ENCODE measurements at places on chromosomes 1 and 21. TPM values are rescaled to one million over a fixed set of nuclear protein-coding genes. Genes with fewer than 3 reads are reported as not detected.
A peak's percentile ranks its signal among the peaks of the same experiment; 100 is the strongest.

The SPTA1 gene
- not detected for total RNA-seq

The RUNX3 gene
- total RNA-seq = 1.6 TPM

The C1QA gene
- total RNA-seq = 10.4 TPM

The AGBL4 gene
- not detected for total RNA-seq

The ZBTB18 gene
- 3.1 TPM for total RNA-seq

The RBM11 gene
- 2.1 TPM for total RNA-seq

The NBPF10 gene
- 3.6 TPM for total RNA-seq

The KRTAP23-1 gene
- not detected for total RNA-seq

The DNAH14 gene
- total RNA-seq = 5.9 TPM

The ACTA1 gene
- 1.3 TPM for total RNA-seq

The LCE2A gene
- total RNA-seq = not detected

The IFI44 gene
- total RNA-seq = 10.7 TPM

The CA6 gene
- not detected for total RNA-seq

The CNR2 gene
- 0.12 TPM for total RNA-seq

GRCh38 chr1:46005594-46005993 is 126.8 kb downstream of the PIK3R3 start:
- ATAC-seq = no peak

- peak; percentile 64 for ATAC-seq
Observed at GRCh38 chr1:114979278-114979891, 50.2 kb upstream of the TSHB start.

DNA sequence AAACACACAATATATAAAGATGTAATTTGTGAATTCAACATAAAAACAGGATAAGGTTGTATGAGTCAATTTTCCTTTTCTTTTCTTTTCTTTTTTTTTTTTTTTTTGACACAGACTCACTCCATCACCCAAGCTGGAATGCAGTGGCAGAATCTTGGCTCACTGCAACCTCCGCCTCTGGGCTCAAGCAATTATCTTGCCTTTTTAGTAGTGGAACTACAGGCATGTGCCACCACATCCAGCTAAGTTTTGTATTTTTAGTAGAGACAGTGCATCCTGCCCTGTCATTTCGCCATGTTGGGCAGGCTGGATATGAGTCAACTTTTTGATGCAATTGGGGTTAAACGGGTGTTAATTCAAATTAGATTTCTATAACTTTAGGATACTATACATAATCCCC is 10.3 kb upstream of the SPRR2B start:
- ATAC-seq = peak; percentile 74

DNA sequence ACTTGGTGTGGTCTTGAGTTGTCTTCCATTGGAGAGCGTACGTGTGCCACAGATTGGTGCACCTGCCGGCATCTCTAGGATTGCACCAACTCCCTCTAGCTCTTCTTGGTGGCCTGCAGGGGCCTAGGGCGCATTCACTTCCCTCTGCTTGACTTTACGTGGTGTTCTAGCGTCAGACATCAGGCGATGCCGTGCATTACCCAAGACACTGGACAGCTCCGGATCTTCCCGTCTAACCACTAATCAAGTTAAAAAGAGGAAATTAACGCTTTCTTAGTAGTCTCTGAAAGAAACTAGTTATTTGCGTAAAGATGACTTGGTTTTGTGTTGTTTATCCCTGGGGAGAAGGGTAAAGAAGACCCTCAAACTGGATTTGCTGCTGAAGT is 510 bp upstream of the IL10RB start:
- peak; percentile 55 for ATAC-seq

GRCh38 chr1:203858055-203858454 is 3.3 kb upstream of the SNRPE start:
- no peak for ATAC-seq

- peak; percentile 69 for ATAC-seq
Observed at GRCh38 chr1:213876531-213876930, 111.2 kb upstream of the PROX1 start.

GRCh38 chr1:47433477-47434050 is 4.3 kb upstream of the FOXD2 start:
- ATAC-seq = no peak

DNA sequence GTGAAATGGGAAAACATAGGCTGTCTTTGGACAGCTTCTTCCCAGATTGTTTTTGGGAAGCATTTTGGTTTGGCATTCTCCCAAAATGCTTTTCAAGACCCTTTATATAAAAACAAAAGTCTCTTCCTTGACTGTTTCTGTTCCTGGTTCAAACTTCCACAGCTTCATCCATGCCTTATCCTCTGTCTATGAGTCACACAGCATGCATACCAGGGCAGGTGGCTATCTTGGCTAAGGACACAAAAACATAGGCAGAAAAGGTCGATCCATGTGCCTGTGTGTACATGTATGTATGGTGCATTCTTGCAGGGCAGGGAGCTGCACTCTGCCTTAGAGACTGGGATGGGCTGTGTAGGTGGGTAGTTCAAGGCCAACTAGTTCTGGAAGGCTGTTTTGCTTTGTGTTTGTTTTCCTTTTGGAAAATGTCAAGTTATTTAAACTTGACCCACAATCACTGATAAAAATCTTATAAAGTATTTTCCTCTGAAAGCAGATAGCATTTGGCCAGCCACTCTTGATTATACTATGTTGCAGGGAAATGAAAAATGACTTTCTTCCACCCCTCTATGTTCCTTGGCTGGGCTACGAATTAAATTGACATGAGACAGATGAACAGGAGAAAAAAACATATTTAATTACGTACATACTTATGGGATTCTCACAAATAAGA is 437.0 kb downstream of the SIPA1L2 start:
- peak; percentile 89 for ATAC-seq

DNA sequence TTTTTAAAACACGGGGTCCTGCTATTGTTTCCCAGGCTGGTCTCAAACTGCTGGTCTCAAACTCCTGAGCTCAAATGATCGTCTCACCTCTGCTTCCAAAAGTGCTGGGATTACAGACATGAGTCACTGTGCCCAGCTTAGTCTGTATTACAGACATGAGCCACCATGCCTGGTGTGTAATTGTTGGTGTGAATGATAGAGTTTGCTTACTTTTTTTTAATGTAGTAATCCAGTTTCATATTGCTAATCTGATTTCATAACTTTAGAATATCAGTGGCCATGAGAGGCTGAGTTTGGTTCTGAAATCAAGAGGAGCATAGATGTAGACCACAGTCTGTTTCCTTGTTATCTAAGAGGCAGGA is 3.4 kb downstream of the EPB41 start:
- peak; percentile 41 for ATAC-seq

DNA sequence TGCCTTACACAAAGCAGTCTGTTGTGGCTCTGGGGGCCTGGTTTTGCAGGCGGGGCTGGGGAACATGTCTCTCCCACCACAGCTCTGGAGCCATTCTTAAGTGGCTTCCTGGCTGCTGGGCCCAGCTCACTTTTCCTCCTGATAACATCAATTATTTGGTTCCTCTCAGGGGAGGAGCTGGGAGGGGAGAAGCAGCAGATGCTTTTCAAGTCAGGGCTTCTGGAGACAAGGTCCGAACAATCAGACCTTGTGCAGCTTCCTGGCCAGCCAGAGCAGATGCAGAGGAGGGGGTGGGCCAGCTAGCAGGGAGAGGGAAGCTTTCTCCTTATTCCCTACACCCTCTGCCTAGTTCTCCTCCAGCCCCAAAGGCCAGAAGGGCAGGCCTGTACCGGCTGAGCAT is 3.7 kb upstream of the PAQR6 start:
- no peak for ATAC-seq

DNA sequence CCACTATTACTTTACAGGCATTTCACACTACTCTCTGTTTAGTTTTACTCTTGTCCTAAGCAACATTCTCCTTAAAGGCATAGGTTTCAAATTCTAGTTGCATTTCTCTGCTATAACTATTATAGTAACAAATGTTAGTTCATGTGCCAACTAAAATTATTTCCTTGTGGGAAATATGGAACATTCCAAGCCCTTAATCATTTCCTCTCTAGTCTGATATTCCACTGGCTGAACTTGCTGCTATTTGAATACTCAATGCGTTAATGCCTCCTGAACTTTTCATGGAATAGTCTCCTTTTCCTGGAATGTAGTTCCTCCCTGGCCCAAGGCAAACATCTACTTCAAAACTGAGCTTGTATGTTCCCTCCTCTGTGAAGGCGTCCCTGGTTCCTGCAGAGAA is 19.3 kb upstream of the TBX19 start:
- ATAC-seq = no peak

DNA sequence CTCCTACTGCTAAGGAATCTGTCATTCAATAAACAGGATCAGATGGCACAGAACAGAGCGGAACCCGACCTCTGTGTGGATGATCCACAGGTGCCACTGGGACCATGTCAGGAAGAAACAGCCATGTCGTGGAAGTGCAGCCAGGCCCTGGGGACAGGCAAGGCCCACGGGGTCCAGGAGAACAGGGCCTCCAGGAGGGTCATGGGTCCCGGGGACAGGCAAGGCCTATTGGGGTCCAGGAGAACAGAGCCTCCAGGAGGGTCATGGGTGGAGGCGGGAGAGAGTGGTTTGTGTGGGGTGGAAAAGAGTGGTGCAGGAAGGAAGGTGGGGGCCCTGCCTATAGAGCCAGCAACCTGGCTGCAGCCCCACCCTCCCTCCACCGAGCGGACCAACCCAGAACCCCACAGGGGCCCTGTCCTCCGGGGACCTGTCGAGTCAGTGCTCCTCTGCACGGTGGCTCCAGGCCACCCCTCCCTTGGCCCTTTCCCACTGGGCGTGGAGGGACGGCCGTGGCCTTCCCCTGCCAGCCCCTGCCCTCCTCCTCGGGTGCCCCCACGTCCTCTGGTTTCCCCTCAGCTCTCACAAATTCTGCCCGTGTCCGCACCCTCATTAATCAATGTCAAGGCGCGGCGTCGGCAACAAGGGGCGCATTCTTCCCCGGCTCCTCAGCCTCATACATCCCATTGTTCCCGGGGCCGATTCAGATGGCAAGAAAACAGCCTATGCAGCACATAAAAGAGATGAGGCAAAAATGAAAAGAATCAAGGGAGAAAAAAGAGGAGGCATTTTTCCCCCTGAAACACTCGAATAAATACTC is 146.4 kb downstream of the PRDM16 start:
- no peak for ATAC-seq

DNA sequence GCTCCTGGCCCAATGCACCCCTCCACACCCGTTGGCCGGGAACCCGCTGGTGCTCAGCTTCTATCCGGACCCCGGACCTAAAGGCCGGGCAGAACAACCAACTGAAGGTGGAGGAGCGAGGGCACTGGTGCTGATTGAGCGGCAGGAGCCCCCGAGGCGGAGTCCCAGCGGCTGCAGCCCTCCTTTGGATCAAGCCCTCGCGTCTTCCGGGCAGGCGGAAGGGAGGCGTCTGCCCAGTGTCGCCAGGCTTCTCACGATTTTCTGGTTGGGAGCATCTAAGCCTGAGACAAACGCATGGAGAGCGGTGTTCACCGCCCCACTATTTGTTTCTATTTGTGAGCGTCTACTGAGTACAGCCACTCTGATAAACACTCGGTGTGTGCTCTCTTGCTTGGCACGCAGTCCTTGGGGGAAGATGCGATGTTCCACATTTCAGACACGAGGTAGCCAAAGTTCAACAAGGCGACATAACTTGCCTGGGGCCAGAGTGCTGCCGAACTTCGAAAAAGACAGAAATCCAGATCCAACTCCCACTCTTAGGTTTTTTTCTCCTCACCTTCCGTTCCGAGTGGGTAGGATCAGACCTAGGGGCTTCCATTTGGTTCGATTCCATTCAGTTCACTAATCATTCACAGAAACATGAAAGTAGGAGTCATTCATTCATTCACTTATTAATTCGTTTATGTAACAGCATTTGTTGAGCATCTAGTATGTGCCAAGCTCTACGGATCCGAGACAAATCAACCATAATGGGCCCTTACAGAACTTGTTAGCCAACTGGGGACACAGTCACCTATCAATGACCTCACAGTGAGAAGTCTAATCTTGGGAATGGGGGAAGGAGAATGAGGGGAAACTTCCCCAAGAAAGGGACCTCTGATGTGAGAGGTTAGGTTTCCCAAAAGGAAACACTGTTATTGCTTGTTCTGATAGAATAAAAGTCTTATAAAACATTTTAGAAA is 4.9 kb upstream of the DMRTA2 start:
- no peak for ATAC-seq

GRCh38 chr1:87615491-87615890 is 286.8 kb downstream of the LMO4 start:
- ATAC-seq = no peak

DNA sequence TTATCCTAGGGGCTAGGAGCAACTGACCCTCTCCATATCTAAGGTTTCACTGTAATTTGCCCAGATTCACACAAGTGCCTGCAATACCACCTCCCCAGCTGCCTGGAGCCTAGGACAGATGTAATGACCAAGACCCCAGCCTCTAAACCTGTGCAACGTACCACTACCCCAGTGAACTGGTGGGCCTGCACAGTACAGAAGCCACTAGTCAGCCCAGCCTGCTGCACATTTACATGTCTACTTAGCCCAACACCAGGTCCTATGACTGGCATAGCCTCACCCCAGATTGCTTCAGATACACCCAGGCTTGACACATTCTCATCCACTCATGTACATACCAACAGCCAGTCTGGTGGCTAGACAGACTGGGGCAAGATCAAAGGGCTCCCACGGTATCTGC is 1336.6 kb downstream of the BRINP3 start:
- ATAC-seq = no peak

DNA sequence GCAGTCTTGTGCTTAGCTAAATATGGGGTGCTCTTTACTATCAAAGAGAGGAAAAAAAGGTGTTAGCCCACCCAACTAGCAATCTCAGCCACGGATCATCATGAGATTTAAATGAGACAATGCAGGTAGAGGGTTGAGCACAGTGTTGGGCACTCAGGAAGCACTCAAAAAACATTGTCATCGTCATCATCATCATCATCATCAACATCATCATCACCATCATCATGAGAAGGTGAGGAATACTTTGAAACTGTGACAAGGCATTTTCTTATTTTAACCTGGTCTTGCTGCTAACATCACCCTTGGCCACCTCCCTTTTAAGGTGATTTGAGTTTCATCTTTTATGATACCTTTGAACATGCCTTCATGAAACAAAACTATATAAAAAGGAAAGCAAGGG is 3.3 kb upstream of the MAPKAPK2 start:
- ATAC-seq = no peak

DNA sequence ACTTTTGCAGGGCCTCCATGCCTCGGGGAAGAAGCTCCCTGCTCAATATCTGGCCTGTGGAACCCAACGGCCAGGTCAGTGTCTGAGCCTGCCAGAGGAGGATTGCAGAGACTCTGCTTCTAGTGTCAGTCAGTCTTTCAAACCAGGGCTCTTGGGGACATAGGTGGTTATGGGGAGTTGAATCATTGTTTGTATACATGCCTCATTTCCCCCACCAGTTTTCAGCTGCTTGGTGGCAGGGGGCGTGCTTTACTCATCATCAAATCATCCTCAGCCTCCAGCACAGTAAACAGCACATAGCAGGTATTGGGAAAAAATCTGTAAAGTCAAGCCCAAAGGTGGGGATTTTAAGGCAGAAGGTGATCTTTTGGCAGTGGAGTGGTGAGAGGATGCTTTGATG is 17.4 kb upstream of the FAM89A start:
- ATAC-seq = no peak
